ENCODE measurements at places on chromosomes 1 and 21.

DNA sequence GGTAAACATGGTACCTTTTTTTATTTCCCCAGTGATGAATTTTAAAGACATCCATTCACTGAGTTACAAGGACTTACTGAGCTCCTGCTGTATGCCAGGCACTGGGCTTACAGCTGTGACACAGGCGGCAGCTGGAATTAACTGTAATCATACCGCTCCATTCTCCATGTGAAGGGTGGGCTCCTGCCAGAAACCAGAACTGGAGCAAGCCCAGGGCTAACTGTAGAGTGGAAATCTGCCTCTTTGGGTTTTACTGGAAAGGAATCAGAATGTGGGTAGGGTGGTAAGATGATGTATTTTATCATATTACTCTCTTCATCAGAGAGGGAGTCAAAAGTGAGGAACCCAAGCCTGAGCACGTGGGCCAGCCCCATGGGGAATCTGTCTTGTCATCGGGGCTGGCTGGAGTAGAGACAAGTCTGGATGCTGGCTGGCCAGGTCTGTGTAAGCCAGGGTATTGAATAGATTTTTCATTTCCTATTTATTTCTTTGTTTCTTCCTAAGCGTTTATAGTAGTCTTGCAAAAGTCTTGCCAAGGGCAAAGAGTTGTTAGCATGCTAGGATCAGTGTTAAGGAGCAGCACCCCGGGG is 21.5 kb downstream of the FGGY start:
- DNase-seq, result no peak

DNA sequence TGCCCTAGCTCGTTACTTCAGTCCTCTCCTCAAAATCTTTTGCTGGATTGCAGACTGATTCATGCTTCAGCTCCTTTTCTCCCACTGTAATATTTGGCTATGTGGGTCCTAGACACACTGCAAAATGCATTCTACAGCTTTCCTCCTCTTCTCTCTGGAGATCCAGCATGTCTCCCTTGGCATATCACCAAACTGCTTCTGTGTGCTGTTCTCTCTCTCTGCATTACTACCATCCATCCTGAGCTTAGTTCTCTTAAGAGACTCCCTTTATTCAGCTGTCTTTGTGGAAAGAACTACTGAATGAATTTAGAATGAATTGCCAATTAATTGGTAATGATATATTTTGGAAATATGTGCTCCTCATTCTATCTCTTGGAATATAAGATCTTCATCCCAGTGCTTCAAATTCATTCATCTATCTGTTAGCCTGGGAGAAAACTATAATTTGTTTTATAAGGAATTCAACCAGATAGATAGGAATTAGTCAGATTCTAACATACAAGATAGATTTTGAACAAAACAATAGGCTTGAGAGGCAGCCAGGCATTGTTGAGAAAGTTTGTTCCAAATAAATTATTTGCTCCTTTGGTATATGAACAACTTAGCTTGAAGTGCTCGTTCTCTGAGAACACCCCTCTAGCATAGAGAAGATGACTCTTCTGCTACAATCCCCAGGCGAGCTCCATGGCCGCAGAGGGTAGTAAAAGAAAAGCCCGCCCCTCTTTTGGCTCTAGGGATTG is 71.9 kb downstream of the NTMT2 start:
- DNase-seq, result no peak

- peak; percentile 73 for DNase-seq
Measured at GRCh38 chr1:87179076-87179810, 149.4 kb upstream of the LMO4 start.

DNA sequence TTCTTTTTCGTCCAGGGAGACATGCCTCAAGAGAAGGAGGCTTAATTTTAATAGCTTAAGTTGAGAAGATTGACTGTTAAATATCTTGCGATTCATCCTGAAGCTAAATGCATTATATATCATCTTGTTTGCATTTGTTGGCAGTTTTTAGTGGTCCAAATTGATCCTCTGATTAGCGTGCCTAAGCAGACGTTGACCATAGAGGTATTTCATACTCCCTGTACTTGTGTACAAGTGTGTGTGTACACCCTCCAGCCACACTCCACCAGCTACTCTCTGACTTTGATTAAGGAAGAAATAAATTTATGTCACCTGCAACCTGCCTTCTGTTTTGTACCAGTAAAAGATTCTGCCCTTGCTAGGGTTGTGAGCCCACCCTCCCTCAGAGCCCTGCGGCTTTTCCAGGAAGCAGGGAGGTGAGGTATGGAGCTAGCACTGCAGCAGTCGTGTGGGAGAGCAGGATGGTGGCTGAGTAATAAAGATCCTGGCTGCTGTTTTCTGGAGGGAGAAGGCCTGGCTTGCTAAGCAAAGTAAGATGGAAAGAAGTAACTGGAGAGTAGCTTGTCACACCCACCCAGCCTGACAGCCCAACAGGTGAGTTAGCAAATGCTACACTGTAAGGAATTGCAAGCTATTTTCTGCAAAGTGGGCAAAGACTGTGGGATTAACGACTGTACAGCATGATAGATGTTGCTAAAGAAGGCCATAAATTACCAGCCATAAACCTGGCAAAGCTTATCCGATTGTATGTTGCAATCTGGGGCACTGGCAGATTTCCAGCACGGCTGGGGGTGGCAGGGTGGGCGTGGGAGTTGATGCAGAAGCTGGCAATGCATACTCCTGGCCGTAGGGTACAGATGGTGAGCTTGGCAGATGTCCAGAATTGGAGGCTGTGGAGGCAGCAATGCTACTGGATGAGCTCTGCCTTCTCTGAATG is 170.2 kb downstream of the TNR start:
- DNase-seq, result no peak

DNA sequence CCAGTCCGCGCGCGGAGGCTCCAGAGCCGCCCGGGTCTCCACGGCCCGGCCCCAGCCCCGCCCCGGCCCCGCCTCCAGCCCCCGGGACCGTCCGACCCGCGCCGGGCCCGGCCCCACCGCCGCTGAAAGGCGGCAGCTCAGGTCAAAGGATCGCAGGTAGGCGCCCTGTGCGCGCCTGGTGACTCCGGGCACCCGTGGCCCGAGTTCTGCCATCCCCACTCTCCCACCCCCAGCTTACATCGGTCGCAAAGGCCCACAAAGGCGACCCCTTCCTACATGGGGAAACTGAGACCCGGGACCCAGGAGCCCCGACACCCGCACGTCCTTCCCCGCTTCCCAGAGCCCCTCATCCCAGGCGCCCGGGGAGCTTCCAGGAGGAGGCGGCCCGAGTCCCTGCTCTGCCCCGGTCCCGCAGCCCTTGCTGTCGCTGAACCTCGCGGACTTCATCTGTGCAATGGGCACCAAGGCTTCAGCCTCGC is at the start of gene TMEM200B:
TSS of gene TMEM200B (minus strand) at position 17 of the 479 bp plus-strand sequence. CDS start 2,075 bp downstream, outside the sequence.
- DNase-seq, result no peak

DNA sequence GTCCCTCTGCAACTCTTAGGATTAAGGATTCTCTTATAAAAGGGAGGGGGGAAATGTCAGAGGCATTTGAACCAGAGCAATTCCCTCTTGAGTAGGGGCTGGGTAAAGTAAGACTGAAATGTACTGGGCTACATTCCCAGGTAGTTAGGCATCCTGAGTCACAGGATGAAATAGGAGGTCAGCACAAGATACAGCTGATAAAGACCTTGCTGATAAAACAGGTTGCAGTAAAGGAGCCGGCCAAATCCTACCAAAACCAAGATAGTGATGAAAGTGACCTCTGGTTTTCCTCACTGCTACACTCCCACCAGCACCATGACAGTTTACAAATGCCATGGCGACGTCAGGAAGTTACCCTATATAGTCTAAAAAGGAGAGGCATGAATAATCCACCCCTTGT is 14.3 kb upstream of the COX20 start:
- DNase-seq, result no peak

DNA sequence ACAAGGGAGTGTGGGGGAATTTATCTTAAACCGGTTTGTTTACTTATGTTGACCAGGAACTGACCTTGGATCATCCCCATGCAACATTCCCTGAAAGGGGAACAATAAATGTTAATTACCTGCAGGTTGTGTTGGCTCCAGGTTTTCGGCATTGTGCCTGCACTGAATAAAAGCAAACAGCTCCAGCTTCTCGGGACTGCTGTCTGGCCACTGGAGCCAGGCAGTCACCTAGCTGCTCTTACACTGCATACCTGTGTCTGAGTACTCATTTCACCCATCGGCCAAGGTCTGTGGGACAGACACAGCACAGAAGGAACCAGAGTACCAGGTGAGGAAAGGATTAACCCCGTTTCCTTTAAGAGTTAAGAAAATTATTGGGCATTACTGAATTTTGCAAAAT is 32.7 kb upstream of the CTBS start:
- no peak for DNase-seq

- DNase-seq, result peak; percentile 49
Measured at GRCh38 chr1:14037101-14037847, 337.3 kb downstream of the PRDM2 start.

DNA sequence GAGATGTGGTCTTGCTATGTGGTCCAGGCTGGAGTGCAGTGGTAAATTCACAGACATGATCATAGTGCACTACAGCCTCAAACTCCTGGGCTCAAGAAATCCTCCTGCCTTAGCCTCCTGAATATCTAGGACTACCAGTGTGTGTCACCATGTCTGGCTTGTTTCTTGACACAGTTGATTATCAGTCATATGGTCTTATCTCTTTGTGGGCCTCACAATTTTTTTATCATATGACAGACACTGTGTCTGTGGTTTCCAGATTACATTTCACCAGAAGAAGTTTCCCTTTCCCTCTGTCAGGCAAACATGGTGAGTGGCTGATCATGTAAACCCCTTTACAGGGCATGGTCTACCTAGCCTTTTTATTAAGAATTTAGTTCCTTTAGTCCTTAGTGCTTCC is 96.1 kb downstream of the HFM1 start:
- no peak for DNase-seq

- DNase-seq, result peak; percentile 86
Measured at GRCh38 chr1:225817611-225818061, 7.7 kb downstream of the EPHX1 start.

GRCh38 chr1:184665360-184665759 is 89.3 kb downstream of the EDEM3 start:
- no peak for DNase-seq

- DNase-seq, result no peak
Measured at GRCh38 chr1:77030401-77031105, 163.3 kb downstream of the ST6GALNAC5 start.

- no peak for DNase-seq
Measured at GRCh38 chr1:92487078-92487605, 417 bp upstream of the GFI1 start.

DNA sequence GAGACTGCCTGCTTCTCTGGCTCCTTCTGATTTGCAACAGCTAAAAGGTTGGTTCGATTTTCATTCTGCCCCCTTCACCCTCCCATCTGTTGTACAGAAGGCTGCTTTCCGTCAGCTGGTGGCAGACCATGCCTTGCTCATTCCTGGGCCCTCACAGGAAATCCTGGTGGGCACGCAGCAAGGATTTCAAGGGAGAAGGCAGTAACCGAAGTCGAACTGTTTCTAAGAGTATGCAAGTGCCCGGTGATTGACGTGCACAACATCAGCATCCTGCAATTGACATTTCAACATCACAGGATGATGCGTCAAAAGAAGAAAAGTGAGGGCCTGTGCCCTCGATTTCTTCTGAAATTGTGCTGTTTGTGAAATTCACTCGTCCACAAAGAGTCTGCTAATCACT is 83.8 kb downstream of the PLPP3 start:
- no peak for DNase-seq

DNA sequence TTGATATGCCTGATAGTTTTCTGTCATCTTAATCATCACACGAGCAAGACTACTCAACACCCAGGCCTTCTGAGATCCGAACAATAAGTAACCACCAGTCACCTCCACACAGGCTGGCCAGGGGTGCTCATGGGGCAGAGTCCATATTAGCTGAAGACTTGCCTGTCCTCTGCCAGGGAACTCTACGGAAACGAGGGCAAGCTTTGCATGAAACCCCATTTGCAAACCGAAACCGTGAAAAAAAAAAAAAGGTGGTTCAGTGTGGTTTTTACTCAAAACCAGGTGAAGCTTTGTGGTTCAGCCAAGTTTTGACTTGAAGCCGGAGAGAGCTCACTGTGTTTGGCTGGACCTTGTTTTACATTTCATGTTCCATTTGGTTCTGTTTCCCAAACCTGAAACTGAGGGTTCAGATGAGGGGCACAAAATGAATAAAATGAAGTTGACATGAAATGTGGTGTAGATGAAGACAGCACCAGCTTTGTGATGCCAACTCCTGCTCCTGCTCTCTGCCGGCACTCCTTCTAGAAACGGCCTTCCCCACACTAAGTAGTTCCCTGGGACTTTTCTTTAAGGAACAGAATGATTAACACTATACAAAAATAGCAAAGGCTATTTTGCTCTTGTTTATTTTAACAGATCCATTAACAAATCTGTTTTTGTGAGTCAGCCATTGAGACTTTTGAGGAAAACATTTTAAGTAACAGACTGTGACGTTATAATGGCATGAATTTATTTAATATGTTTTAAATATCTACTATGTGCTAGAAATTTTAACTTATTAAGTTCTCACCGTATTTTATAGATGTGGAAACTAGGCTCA is 74.7 kb downstream of the RUNX1 start:
- no peak for DNase-seq

GRCh38 chr1:13498553-13498952 is 15.2 kb downstream of the LRRC38 start:
- no peak for DNase-seq

DNA sequence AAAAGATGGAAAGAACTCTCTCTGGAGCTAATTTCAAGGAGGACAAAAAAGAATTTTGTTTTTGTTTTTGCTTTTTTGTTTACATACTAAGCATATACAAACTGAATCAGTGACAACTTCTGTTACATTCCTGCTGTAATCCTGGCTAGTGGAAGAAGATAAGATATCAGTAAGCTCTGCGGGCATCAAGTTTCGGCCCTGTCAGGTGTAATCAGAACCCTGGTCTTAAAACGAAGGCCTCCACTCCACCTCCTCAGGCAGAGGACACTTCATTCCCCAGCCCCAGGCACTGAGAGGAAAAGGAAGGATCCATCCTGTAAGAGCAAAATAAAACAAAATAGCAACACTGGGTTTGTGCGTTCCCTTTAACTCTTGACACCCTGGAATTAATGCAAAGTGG is 88.9 kb upstream of the ARHGAP29 start:
- no peak for DNase-seq

- DNase-seq, result peak; percentile 87
Measured at GRCh38 chr1:228378090-228378872, 28.4 kb downstream of the TRIM11 start.

GRCh38 chr1:183569141-183569540 is 21.1 kb downstream of the NCF2 start:
- no peak for DNase-seq

- DNase-seq, result no peak
Measured at GRCh38 chr1:177172272-177172671, 1.5 kb downstream of the BRINP2 start.

- DNase-seq, result peak; percentile 33
Measured at GRCh38 chr1:160837558-160838205, 25.0 kb downstream of the CD244 start.

DNA sequence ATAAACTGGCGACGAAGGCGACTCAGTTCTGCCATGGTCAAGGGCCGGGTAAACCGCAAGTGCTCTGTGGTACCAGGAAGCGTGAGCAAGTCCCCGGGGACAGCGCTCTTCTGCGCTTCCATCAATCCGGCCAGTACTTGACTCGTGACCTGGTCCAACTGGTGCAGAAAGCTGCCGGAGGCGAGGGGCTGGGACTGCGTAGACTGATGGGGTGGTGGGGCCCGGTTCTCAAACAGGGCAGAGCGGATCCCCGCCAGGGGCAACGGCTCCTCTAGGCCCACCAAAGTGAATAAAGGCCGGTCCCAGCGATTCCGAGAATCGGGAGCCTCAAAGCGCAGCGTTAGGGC is 852 bp downstream of the KTI12 start:
- DNase-seq, result peak; percentile 65
